ENCODE measurements at places on chromosomes 13 and 19.
A peak's percentile ranks its signal among the peaks of the same experiment; 100 is the strongest.

- DNase-seq: no peak
These were observed 2.3 kb downstream of the TFDP1 start for GRCh38 chr13:113586661-113587479.

GRCh38 chr13:31154939-31155338 lies 6.8 kb downstream of the HSPH1 start:
- no peak for DNase-seq

DNA sequence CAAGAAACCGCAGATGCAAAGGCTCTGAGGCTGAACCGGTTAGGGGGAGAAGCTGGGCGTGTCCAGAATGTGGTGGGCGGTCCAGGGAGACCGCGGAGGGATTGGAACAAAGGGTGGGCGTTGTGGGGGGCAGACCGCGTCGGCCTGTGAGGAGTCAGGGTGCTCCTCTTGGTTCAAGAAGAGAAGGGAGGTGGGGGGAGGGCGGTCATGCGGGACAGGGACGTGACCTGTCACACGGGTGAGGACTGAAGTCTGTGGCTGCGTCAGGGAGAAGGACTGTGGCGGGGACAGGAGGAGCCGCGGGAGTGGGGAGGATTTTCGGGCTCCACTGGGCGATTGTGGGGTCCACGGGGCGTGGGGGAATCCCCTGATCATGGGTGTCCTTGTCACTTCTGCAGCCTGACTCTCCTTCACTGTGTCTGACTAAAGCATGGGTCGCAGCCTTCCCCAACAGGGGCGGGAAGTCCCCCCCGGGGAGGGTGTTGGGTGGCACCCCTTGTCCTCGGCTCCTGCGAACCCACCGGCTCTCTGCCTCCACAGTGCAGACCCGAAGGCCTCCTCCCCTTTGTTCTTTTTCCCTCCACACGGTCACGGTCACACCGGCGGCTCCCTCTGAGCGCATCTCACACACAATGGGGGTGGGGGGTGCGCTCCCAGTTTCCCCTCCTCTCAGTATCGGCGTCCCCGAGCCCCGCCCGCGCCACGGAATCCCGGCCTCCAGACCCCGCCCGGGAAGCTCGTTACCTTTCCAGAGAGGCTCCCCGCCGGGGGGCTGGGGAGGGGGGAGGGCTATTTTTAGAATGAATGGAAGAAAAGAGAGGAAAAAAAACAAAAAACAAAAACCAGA lies 16.4 kb upstream of the KCNN1 start:
- DNase-seq: peak; percentile 28

- DNase-seq: no peak
These were observed 20.8 kb upstream of the EBI3 start for GRCh38 chr19:4208385-4209094.

- DNase-seq: no peak
These were observed 34.9 kb upstream of the ZNF83 start for GRCh38 chr19:52673014-52673413.

- no peak for DNase-seq
These were observed 58.9 kb upstream of the SLC7A1 start for GRCh38 chr13:29654384-29654783.
